ENCODE measurements at places on chromosomes 2 and 18. TPM values are rescaled to one million over a fixed set of nuclear protein-coding genes. Genes with fewer than 3 reads are reported as not detected.

Gene CRYGD
- not detected for total RNA-seq

Gene MC5R
- total RNA-seq: not detected

Gene MYO7B
- total RNA-seq: not detected

Gene PARD3B
- 15.7 TPM for total RNA-seq

Gene PFN4
- total RNA-seq: 0.44 TPM
